Omental fat pad (tissue), 4 donors: ENCODE measurements at places on chromosomes 6 and 20.
A peak's percentile ranks its signal among the peaks of the same experiment; 100 is the strongest.

DNA sequence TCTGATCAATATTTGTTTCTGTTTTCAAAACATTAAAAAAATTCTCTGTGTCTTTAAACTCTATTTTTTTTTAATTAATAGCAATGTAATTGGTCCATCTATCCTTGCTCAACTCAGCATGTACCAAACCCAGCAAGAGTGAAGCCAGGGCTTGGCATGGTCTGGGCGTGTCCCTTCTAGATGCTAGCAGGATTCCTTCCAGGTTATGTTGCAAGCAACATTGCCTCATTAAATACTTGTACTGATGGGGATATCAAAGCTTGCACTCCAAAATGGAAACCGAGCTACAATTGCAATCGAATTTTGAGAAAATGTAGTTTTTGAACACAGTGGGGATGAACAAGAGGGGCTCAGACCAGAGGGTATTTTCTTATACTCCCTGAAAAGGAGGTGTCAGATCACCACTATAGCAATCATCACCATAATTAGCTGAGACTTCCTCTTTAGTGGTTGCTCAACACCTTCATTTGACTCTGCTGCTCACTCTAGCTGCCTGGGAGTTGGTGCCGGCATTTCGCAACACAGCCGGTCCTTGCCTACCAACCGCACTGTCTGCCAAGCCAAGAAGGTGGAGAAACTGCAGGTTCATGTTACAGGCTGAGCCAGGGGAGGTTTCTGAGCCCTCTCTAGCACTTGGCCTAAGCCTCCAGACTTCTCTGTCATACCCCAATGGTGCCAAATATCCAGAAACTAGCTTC lies 67.8 kb upstream of the RALGAPA2 start:
- peak; percentile 32 for DNase-seq

DNA sequence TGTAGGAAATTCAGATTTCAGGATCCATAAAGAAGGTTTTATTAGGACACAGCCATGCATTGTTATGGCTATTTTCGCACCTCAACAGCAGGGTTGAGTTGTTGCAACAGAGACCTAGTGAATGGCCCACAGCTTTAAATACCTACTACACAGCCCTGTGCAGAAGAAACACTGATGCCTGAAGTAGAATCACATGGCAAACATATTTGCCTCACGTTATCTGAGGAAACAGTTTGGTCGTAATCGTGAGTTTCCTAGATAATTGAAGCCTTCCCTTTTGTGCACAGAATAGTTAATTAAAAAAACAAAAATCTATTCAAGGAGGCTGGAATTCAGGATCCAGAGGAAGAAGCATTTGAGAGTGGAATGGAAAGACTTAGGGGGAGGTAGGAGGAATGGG lies 55.1 kb downstream of the GCNT2 start:
- DNase-seq: no peak

- DNase-seq: no peak
These were observed 3.9 kb downstream of the ATXN1 start for GRCh38 chr6:16757332-16757731.

DNA sequence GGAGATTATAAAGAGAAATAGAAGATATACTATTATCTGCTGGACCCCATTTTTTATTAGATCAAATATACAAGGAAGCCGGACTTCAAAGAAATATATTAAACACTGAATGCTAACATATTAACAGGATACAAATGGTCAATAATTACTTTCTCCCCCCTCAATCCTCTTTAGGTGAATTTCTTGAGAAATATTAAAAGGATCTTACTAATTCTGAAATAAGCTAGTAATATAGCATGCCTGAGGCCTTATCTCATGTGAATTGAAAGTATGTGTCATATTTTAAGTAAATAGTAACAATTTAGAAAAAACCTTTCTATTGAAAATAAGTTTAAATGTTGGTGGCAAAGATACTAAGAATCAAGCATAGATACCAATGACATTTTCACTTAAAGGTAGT lies 954.7 kb upstream of the MAN1A1 start:
- no peak for DNase-seq

- no peak for DNase-seq
These were observed 237.8 kb upstream of the PMEPA1 start for GRCh38 chr20:57947421-57948179.

DNA sequence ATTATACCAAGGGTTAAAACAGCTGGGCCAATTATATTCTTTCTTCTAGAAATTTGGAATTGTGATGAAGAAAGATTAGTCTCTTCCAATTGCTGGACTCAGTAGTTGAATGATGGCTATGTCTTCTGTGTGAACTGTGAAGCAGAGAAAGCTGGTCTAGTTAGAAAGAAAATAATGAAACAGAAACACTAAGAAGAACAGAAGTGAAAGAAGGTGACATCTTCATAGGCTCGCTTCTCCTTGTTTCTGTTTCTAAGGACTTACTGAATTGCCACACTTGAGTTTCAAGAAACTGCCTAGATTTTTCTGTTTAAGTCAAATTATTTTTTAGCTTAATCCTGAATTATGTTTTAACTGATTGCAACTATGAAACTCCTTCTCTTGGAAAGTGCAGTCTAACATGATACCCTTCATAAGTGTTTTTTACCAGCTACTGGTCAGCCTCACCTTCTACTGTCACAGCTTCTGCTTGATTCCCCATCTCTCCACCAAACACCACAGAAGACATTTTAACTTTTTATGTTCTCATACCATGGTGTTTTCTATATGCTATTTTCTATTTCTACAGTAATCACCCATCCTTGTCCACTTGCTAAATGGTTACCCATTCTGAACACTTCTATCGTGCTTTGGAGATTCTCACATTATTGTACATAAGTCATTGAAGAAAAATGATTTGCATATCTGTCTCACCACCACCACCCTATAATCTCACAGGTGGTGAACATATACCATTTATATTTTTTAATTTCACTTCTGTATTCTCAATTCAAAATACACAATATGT lies 268.8 kb downstream of the GRIK2 start:
- no peak for DNase-seq

GRCh38 chr20:34907616-34908469 lies 31.4 kb downstream of the ACSS2 start:
- no peak for DNase-seq

DNA sequence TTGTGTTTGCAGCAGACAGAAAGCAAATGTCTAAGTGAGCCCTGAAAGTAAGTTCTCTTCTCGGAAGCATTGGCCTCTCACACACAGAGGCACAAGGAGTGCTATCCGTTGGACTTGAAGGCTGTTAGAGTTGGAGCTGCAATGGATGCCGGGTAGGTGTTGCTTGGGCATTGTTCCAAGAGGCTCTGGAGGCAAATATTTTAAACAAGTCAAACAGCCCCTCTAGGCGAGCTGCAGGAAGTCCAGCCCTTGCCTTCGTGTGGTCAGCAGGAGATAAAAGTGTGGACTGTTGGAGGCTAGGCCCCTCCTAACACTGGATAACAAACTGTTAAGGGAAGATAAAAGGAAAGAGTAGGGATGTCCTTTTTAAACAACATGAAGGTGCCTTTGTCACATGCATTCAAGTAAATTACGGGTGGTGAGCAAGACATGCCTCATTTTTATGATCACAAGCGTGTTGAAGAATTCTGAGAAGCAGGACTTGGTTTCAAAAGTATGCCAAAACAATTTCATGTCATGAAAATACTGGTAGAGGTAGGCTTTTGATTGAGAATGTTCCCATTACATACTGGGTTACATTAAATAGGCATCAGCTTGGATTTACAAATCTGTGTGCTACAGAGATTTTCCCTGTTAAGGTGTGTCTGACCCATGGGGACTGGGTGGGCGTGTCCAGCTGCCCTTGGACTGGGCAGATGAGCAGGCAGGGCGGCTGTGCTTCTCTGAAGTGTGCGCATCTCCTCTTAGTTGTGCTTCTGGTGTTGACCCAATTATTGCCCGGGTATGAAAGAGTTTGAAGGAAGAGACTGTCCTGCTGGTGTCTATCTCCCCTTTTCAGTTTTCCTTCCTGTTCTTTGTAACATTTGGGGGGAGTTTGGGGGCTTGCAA lies 57.5 kb downstream of the RREB1 start:
- no peak for DNase-seq

DNA sequence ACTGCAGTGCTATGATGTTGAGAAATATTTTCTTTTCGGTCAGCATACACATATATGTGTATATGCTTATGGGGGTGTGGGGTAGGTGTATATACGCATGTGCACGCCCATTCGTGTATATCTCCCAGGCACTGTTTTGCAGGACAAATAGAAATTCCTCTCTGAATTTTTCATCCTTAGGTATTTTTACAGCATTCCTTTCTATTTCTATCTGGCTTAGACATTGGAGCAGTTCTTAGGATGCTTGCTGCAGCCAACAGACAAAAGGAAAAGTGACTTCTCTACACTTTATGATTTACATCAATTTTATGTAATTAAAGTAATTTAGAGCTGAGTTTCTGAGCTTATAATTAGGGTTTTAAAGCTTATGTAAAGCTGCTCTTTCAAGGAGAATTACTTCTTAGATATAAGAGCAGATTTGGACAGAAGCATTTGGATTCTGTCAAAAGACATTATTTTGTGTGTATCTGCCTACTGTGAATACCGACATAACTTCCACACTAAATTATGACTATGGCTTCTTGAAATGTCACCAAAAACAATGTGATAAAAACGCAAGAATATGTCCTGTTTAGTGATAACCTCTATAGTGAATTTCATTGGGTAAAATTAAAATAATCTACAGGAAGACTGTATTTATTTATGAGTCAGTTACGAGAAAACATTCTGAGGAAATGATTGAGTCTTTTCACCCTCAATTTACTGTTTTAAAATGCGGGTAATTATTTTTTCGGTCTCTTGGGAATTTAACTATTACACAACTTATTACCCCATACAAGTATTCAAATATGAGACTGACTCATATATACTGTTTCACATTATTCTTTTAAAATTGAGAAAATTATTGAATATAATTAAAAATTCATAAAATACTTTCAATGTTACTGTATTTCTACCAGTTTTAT lies 21.3 kb upstream of the CEP43 start:
- DNase-seq: no peak

GRCh38 chr6:88367248-88367647 lies 201.1 kb upstream of the CNR1 start:
- no peak for DNase-seq

DNA sequence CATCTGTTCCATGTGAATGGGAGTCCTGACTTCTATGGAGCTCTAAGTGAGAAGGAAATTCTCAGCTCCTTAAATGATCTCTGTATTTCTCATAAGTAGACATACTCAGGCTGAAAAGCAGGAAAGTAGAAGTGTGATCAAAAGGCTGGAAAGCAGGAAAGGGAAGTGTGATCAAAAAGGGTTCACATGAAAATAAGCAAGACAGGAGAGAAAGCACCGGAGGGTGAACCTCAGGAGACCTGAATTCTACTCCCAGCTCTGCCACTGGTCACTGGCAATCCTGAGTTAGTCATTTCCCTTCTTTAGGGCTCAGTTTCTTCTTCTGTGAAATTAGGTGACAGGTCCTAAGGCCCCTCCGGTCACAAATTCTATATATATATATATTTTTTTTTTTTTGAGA lies 55.5 kb upstream of the TRERF1 start:
- DNase-seq: no peak

DNA sequence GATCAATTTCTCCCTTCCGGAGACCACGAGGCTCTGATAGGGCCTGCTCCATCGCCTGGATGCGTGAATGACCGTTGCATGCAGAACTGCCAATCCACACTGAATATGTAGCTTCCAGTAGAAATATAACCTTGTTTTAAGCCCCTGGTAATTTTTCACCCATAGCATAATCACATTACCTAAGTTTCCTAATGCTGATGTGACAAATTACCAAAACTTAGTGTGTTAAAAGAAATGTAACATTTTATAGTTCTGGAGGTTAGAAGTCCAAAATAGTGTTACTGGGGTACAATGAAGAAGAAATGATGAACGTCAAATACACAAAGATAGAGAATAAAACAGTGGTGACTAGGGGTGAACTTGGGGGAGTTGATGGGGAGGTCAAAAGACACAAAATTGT lies 22.0 kb upstream of the SIRPD start:
- no peak for DNase-seq

DNA sequence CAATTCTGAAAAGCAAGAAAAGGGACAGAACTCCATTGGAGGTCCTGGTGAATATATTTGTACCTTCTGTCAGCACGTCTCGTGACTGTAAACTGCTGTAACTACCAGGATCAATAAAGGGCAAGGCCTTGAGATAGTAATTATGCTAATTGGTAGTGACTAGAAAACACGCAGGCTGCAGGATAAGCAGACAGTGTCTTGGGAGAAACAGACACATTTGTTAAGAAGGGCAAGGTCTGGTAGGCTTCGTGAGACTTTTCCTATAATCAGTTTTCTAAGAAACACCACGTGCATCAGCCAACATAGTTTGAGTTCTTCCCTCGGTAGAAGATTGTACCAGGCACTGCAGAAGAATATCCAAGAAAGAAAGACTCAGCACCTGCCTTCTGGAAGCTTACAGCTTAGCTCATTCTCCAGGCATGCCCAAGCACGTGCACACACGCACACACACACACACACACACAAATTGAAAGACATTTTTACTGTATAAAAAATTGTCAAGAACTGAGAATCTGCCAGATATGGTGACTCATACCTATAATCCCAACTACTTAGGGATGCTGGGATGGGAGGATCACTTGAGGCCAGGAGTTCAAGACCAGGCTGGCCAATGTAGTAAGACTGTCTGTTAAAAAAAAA lies 167.0 kb upstream of the SASH1 start:
- no peak for DNase-seq

GRCh38 chr6:127030836-127031235 lies 87.6 kb upstream of the RSPO3 start:
- no peak for DNase-seq

DNA sequence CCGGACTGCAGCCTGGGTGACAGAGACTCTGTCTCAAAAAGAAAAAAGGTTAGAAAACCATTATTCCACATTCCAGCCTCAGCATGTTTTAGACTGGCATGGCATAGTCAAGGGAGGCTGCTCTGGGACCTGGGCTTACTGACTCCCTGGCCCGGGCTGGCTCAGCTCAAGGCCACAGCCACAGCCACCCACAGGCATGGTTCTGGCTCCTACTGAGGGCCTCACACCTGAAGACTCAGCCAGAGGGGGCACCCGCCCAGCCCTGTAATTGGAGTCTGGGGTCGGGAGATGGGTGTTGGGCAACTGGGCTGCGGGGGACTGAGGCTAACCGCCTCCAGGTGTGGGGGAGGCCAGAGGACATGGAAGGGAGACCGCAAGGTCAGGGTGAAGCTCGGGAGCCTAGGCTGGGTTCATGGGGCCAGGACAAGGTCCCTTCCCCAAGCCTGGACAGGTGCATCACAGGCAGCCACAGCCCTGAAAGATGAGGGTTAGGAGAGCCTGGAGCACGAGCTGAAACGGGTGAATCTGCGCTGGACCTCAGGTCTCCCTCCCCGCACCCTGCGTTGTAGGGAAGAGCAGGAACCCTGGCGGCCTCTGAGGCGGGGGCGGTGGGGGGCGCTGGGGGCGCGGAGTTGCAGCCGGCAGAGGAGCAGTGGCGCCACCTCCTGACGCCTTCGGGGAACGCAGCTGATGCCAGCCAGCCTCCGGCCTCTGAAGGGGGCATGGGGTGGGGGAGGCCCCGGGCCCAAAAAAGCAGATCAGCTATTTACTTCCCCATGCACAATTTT lies 67.7 kb upstream of the SRSF6 start:
- DNase-seq: no peak

- DNase-seq: no peak
These were observed 74.6 kb downstream of the ISM1 start for GRCh38 chr20:13295637-13296036.

- no peak for DNase-seq
These were observed 119.8 kb upstream of the AKAP12 start for GRCh38 chr6:151119823-151120524.
